A172 (cell line): ENCODE measurements at places on chromosomes 12 and 14. TPM values are rescaled to one million over a fixed set of nuclear protein-coding genes. Genes with fewer than 3 reads are reported as not detected.
A peak's percentile ranks its signal among the peaks of the same experiment; 100 is the strongest.

CD163L1 gene
- 1.7 and 8.8 TPM in 2 replicates for total RNA-seq

SYNE3 gene
- total RNA-seq, result 0.14 and 0.91 TPM in 2 replicates

GRIN2B gene
- not detected in 2 replicates for total RNA-seq

TAS2R8 gene
- not detected in 2 replicates for total RNA-seq

BDKRB1 gene
- total RNA-seq, result 3.6 and 6.1 TPM in 2 replicates

LMNTD1 gene
- not detected in 2 replicates for total RNA-seq

SOAT2 gene
- total RNA-seq, result 0.17 TPM in 1 of 2 replicates, not detected in the other

BRAP gene
- 12.4 and 13.6 TPM in 2 replicates for total RNA-seq

CLEC9A gene
- not detected in 2 replicates for total RNA-seq

MAP1LC3B2 gene
- 1.8 TPM in 1 of 2 replicates, not detected in the other for total RNA-seq

GRCh38 chr12:6437586-6437985 lies 7.2 kb upstream of the CD27 start:
- DNase-seq, result no peak

- DNase-seq, result no peak
These were observed 300.1 kb downstream of the C12orf50 start for GRCh38 chr12:87728931-87729593.

DNA sequence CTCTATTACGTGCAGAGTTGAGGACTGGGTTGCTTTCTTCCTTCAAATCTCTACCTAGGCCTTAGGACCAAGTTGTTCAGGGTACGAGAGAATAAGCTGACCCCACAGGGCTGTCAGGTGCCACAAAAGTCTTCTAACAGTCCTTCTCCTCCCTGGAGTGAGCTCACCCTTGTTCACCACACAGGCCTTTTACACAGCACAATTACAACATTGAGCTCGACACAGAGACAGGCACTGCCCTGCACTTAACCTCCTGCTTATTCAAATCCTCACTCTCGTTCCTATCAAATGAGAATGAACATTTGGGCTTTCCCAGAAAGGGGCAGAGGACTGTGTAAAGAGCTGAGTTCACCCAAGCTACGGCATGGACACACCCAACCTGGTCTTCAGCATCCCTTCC lies 2.4 kb downstream of the GALNT6 start:
- DNase-seq, result no peak

GRCh38 chr12:41058266-41058665 lies 129.9 kb upstream of the PDZRN4 start:
- DNase-seq, result no peak

- DNase-seq, result peak; percentile 61
These were observed 23.8 kb downstream of the VPS37B start for GRCh38 chr12:122871851-122872780.

DNA sequence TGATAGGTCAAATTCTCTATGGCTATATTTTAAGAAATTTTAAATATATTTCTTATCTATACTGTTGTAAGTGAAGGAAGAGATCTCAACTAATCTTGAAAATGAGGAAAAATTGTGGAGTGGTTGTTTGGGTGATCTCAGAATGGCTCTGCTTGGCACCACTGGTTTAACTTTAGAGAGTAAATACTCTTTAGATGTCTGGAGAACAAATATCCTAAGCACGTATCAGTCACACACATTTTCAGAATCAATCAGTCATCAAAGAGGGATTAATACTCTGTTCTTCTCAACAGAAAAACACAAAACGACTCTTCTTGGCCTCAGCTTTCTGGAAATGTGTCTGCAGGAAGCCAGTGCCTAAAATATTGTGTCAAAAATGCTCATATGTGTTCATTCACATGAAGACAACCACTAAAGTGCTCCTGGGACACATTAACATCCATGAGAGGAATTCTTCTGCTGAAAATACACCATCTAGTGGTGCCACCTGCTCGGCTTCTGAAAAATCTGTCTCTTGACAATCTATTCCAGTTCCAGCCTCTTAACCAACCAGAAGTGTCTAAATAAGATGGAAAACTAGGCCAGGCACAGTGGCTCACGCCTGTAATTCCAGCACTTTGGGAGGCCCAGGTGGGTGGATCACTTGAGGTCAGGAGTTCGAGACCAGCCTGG lies 81.1 kb upstream of the CCDC198 start:
- DNase-seq, result no peak

DNA sequence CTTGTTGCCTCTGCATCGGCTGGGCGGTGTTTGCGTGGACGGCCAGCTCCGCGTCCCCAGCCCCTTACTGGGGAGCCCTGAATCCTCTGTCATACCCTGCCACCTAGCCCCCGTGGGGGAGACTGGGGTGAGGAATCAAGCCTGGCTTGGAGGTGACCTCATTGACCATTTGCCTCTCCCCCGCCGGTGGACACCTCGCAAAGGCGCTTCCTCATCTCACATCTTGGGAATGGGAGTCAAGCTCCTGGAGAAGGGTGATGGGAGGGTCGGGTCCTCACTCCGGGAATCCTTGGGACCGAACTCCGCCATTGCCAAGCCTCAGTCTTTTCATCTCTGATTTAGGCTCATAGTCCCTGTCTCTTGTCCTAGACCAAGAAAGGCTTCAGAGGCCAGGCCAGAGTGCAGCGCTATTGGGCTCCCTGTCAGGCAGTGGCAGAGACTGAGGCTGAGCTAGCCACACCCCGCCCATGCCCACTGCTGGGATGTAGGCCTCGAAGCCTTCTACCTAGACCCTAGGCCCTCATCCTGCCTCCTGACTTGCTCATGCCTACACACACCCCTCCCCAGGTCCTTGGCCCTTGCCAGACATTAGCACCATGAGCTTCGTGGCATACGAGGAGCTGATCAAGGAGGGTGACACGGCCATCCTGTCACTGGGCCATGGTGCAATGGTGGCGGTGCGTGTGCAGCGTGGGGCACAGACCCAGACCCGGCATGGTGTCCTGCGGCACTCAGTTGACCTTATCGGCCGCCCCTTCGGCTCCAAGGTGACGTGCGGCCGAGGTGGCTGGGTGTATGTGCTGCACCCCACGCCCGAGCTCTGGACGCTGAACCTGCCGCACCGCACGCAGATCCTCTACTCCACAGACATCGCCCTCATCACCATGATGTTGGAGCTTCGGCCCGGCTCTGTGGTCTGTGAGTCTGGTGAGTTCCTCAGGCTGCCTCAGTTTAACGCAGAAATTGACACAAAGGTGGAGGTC lies 678 bp downstream of the TRMT61A start:
- no peak for DNase-seq

- no peak for DNase-seq
These were observed 600.2 kb downstream of the TRHDE start for GRCh38 chr12:72872238-72872887.

- DNase-seq, result no peak
These were observed 242.1 kb downstream of the ADGRD1 start for GRCh38 chr12:131195796-131196195.

- no peak for DNase-seq
These were observed 140.5 kb upstream of the CCND2 start for GRCh38 chr12:4133029-4133428.

DNA sequence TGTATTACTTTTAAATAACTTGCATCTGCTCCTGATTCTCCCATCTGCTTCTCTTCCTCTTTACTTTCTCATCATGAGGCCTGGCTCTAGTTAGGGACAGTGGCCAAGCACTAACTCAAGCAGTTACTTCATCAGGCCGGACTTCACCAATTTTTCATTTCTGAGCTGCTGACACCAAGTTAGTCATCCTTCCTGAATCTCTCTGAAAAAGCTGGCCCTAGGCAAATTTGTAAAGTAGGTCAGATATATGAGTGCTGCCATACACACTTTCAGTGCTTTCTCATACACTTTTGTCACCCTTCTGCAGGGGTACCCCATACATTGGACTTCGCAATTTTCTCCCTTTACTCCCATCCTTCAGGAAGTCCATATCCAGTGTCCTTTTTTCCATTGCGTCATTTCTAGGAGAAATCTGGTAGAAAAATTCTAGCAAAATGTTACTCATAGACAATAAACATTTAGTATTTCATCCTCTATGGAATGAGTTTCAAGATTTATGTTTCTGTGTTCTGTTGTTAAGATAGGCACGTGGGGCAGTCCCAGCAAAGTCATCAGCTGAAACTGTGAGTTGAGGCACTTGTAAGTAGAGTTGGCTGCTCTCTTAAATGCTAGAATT lies 276.8 kb upstream of the TMPO start:
- DNase-seq, result peak; percentile 87

DNA sequence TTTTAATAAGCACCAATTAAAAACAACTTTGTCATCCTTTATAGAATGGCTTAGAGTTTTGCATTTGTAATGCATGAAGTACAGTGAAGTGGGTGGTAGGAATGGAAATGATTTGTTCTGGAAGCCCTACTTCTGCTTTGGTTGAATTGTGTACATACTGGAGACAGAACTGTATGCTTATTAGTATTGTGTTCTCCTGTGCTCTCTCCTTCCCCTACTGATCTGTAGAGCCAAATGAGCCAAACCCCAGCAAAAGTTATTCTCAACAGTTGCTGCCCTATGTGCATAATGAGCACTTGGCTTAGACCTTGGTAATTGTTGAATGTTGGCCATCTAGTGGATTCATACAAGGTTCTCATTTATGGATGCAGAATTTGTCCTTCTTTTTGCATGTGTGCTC lies 916.1 kb downstream of the GALC start:
- no peak for DNase-seq

DNA sequence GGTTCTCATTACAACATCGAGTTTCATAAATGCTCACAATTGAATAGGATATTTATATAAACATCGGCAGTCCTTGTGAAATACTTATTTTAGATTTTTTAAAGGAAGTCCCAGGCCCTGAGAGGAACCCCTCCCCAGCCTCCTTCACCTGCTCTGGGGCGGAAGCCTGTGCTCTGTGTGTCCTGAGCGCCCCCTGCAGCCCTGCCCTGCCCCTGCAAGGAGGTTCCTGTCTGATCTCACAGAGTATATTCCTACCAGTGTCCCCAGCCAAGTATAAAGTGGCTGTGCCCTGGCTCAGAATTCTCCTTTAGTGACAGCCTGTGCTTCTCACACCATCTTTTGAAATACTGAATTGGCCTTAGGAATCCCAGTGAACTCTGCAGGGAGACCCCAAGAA lies 659.5 kb downstream of the TMEM121 start:
- DNase-seq, result no peak

DNA sequence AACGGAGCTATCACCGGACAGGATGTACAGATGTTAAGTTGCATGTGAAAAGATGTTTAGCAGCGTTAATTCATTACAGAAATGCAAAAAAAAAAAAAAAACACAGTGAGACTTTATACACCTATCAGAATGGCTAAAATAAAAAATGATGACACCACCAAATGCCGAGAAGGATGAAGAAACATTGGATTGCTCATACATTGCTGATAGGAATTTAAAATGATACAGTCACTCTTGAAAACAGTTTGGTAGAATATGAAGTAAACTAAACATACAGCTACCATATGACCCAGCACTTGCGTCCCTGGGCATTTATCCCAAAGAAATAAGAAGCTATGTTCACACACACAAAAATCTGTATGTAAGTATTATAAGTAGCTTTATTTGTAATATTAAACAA lies 574.1 kb downstream of the SLC16A7 start:
- no peak for DNase-seq
